Left lung (tissue), 14 donors: ENCODE measurements at places on chromosomes 12 and 14. TPM values are rescaled to one million over a fixed set of nuclear protein-coding genes. Genes with fewer than 3 reads are reported as not detected.

GPR137C gene
- 7.4 TPM for polyA plus RNA-seq

PABPN1 gene
- polyA plus RNA-seq, result 256 TPM

AQP5 gene
- 7.0 TPM for polyA plus RNA-seq

REP15 gene
- 2.5 TPM for polyA plus RNA-seq

PTPRO gene
- polyA plus RNA-seq, result 1.7 TPM

TTC9 gene
- 10.4 TPM for polyA plus RNA-seq

CCDC38 gene
- 0.36 TPM for polyA plus RNA-seq

TC2N gene
- 23.8 TPM for polyA plus RNA-seq

TROAP gene
- polyA plus RNA-seq, result 43.2 TPM

TBX3 gene
- polyA plus RNA-seq, result 106 TPM

PRPH gene
- polyA plus RNA-seq, result 2.3 TPM

SPIC gene
- not detected for polyA plus RNA-seq

CDKN1B gene
- 67.3 TPM for polyA plus RNA-seq

GNG2 gene
- polyA plus RNA-seq, result 101 TPM

AKAP3 gene
- 1.0 TPM for polyA plus RNA-seq

PROX2 gene
- polyA plus RNA-seq, result 2.2 TPM

NFE2 gene
- 4.5 TPM for polyA plus RNA-seq
